Fibroblast of skin of left biceps (primary cell): ENCODE measurements at places on chromosomes 11 and 22.
A peak's percentile ranks its signal among the peaks of the same experiment; 100 is the strongest.

DNA sequence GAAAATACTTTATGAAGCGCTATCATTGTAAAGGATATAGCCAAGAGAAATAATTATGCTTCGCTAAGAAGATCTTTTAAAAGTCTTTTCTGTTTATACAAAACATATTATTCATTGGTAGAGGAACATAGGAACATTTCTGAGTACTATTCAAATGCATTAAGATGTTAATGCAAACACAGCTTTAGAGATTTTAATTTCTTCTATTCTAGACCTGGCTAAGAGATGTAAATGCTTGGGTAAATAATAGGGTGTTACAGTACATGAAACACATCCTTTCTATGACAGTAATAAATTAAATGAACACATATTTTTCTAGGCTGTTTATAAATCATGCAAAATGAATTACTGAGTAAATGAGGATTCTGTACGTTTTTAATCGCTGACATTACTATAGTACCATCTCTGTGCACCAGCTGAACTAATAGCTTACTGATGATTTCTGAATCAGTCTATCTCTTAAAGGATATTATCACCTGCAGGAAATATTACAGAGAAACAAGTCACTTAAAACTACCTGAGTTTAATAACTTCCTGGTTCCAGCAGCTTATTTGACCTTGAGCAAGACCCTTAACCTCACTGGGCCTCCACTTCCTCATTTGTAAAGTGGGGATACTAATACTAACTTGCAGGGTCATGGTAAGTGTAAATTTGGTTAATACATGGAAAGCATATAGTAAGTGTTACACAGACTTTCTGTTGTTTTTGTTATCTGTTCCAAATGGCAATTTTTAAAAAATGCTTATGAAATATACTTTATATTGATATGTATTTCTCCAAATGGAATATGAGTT, 344.9 kb downstream of the DYNC2H1 start:
- no peak for DNase-seq

DNA sequence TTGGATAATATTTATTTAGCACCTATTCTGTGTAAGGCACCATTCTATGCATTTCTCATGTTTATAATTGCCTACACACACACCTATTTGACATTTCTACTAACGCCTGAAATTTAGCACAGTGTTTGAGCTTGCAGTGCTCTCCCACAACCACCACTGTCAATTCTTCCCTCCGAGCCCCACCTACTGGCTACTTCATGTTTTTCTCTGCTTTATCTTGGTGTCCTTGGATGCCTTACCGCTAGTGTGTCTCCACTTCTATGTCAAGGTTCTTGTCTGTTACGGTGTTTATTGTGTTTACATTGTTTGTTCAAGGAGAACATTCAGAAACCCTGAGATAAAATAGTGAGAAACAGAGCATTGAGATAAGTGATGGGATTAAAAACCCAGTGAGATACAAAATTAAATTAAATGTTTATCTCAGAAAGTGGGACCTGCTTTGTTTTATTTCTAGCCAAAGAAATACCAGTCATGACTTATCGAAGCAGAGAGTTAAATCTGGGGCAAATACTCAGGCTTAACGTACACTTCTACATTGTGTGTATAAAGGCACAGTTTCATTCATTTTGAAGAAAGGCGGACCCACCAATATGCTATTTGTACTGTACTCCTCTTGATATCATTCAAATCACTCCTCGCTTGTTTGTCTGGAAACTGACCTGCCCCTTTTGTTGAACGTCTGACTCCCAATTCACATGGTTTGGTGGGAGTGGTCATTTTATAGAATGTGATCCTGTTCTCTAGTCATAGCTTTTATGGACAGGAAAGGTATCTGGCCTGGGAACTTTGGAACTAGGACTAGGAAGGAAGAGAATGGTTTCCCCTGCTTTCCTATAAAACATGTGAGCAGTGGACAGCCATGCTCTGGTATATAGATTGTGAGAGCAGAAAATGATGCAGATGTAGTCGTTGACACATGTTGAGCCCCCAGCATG, 39.2 kb upstream of the SLC36A4 start:
- DNase-seq, result no peak

GRCh38 chr11:68598816-68599653, 85.3 kb upstream of the GAL start:
- peak; percentile 18 for DNase-seq

DNA sequence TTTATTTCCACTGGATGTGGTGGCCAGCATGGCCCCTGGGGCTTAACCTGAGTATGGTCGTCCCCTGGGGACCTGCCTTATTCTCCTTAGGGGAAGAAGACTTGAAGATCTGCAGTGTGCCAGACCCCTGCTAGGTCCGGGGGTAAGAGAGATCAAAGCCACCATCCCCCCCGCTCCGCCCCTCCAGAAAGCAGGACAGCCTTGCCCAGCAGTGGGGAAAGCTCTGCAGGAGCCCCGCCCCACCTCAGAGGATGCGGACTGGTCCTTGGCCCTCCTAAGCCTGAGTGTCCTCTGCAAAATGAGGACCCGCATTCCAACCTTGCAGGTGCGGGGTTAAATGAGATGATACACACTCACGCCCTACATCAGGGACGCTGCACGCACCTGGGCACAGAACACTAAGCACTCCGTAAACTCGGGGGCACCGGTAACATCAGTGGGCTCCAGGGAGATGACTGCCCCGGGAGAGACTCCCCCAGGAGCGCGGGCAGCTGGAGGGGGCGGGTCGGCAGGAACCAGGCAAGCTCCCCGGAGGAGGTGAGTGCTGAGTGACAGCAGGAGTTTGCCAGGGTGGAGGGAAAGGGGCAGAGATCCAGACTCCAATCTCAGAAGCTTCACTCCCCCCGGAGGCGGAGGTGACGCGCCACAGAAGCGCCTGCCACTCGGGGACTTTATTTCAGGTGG, 564 bp upstream of the ANO1 start:
- no peak for DNase-seq

- no peak for DNase-seq
Observed at GRCh38 chr11:67366961-67367760, 6.2 kb downstream of the CLCF1 start.

- no peak for DNase-seq
Observed at GRCh38 chr11:12157241-12157661, 46.9 kb downstream of the MICAL2 start.

DNA sequence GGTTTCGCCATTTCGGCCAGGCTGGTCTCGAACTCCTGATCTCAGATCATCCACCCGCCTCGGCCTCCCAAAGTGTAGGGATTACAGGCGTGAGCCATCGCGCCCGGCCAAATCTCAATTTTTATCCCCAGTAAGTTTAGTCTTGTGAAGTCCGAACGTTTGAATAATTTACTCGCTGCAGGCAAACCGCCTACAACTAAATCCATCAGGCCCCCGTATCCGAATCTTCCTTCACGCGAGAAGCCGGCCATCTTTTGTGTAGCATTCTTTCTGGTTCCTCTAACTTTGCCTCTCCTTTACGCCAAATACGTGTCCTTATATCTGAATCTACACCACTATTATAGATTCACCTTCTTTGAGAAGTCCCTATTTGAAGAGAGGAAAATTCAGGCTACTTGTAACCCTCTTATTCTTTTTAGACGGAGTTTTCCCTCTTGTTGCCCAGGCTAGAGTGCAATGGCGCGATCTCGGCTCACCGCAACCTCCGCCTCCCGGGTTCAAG, 581 bp upstream of the EIF3L start:
- DNase-seq, result no peak
